ENCODE measurements at places on chromosomes 5 and 9.

GRCh38 chr9:36163786-36164170 is 5.4 kb upstream of the CCIN start:
- no peak for DNase-seq

GRCh38 chr5:16507716-16508115 is 42.1 kb upstream of the ZNF622 start:
- no peak for DNase-seq

GRCh38 chr5:111075520-111075919 is 4.0 kb downstream of the TSLP start:
- DNase-seq, result no peak

DNA sequence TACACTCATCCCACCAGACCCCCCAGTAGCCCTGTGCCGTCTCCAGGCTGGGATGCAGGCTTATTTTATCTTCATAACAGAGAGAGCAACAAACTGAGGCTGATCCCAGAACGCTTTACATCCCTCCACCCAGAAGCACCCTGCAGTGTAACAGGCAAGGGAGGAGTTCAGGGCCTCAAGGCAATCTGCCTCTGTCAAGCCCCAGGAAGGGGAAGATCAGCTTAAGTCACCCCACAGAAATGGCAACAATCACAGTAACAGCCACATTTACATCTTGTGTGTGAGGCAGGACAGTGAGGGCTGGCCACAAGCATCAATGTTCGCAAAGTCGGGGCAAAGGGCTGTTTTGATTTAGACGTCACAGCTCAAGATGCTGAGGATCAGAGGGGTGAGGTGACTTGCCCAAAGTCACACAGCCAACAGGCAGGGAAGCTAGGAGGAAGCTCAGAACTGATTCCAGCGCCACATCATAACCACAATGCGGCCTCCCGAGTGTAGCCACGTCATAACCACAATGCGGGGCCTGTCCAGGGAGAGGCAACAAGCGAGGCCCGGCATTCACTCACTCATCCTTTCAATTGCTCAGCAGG is 14.4 kb downstream of the STK10 start:
- DNase-seq, result no peak

DNA sequence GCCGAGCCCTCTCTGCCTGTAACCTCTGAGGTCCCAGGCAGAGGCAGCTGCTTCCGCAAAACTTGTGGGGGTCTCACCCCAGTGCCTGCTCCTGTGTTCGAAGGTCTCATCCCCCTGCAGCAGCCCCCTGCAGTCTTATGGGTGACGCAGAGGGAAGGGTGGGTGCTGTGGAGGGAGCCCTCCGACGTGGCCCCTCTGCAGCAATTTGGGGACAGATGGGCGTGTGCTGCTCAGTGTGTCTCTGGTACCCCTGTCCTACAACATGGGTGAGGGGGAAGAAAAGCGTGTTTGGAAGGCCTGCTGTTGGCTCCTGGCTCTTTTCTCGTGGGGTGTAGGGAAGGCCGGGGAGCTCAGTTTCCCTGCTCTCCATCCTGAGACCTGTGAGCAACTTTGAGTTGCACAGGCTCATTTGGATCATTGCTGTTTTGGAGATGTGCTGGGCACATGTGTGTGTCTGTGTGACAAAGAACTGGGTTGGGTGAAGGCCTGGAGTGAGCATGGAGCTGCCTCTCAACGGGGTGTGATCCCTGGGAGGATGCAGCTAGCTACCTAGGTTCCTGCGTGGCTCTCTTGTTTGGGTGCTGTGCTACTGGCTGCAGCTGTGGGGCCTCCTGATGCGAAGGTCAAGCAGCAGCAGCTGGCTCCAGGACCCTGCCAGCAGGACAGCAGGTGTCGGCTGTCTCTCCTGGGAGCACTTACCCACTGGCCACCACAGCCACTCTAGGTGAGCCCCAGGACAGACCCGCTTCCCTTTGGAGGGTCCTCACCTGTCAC is 179.6 kb upstream of the PITX1 start:
- DNase-seq, result no peak

- no peak for DNase-seq
Measured at GRCh38 chr9:627336-627970, 214.0 kb upstream of the DMRT1 start.

- peak; percentile 64 for DNase-seq
Measured at GRCh38 chr5:150700594-150701377, at the start of gene RBM22. Gene RBM22, minus strand, starts transcription at chr5:150701062. Its CDS starts 77 bp downstream, at chr5:150700985.

- no peak for DNase-seq
Measured at GRCh38 chr5:102411-103043, 10.6 kb downstream of the PLEKHG4B start.

- no peak for DNase-seq
Measured at GRCh38 chr5:109849478-109850088, 159.9 kb downstream of the MAN2A1 start.

- no peak for DNase-seq
Measured at GRCh38 chr9:126809068-126809467, 4.2 kb downstream of the ZBTB43 start.

GRCh38 chr5:79023348-79023747 is 38.2 kb upstream of the ARSB start:
- no peak for DNase-seq

DNA sequence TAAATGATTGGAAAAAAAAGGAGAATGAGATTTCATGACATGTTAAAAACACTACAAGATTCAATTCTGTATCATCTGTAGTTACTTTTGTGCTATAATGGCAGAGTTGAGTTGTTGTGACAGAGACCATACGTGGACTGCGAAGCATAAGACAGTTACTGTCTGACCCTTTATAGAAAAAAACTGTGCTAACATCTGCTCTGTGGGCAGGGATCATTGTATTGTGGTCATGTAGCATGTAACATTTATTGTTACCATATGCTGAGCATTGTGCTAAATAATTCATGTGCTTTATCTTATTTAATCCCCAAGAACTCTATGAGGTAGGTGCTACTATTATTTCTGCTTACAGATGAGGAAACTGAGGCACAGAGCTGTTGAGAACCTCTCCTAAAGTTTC is 147.3 kb upstream of the HMHB1 start:
- no peak for DNase-seq

- DNase-seq, result peak; percentile 8
Measured at GRCh38 chr9:29285818-29286217, 1712.5 kb upstream of the C9orf72 start.

DNA sequence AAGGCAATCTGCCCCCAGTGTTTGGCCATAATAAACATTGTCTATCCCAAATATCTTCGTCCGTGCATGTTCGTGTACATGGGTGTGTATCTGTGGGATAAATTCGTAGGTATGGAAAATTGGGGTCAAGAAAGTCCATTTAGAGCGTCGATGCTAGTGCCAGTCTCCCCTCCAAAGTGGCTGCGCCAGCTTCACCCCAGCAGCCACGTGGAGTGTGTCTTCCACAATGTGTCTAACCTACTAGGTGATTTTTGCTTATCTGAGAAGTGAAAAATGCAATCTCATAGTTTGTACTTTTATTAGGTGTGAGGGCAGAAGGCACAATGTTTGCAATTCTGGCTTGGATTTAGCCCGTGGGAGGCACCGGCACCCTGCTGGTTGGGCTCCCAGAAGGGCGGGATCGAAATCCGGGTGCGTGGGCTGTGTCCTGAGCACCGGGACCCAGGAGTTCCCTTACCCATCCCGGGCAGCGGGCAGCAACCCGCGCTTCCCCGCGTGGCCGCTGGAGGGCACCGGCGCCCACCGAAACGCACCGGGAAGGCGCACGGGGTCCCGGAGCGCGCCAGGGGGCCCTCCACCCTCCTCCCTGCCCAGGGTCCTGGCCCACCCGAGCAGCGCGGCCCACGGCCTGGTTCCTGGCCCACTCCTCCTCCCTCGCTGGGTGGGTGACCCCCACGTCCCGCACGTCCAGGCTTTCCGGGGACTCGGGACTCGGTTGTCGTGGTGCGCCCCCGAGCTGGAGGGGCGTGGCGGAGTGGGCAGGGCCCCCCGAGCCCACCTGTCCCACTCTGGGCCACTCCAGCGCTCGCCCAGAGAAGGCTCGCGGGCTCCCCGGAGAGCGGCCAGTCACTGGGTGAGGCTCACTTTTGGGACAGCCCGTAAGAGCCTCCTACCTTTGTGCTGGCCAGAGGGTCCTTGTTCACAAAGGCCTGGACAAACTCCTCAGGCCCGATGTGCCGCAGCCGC is 55.4 kb upstream of the RNF130 start:
- no peak for DNase-seq

DNA sequence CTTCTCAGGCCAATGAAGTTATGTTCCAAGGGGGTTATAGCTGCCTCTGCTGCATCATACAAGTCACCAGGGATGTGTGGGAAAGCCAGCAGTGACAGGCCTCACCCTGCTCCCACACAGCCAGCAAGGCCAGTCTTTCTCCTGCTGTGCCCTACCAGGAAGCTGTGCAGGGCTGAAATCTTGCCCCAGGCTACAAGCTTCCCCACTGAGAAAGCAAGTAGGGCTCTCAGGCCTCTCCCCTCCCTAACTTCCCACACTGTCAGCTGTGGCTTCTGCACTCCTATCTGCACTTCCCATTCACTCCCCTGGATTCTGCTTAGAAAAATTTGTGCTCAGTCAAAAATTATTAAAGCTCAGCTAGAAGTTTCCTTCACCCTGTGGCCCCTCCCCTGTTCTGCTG is 611.2 kb upstream of the ZNF608 start:
- no peak for DNase-seq

- no peak for DNase-seq
Measured at GRCh38 chr9:110895147-110895905, 142.9 kb downstream of the LPAR1 start.

GRCh38 chr9:122318284-122318683 is 52.5 kb upstream of the PTGS1 start:
- DNase-seq, result no peak

- peak; percentile 31 for DNase-seq
Measured at GRCh38 chr5:36734422-36734821, 128.0 kb downstream of the SLC1A3 start.

DNA sequence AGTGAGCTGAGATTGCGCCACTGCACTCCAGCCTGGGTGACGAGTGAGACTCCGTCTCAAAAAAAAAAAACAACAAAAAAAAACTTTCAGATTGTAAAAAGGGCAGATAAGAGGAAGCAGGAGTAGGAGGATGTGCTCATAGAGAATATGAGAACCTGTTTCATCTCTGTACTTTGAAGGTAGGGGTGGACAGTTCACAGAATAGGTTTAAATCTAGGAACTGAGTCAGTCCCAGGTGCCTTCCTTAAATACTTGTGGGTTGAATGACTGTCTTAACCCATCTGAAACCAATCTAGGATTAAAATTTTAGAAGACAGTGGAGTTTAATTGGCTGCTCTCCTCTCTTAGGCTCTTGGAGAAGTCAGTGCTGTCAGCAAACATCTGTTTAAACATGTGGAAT is 12.4 kb downstream of the POLK start:
- no peak for DNase-seq

GRCh38 chr5:145502906-145503305 is 332.2 kb downstream of the PRELID2 start:
- no peak for DNase-seq

- peak; percentile 52 for DNase-seq
Measured at GRCh38 chr9:116661037-116661954, 25.8 kb upstream of the TRIM32 start.

DNA sequence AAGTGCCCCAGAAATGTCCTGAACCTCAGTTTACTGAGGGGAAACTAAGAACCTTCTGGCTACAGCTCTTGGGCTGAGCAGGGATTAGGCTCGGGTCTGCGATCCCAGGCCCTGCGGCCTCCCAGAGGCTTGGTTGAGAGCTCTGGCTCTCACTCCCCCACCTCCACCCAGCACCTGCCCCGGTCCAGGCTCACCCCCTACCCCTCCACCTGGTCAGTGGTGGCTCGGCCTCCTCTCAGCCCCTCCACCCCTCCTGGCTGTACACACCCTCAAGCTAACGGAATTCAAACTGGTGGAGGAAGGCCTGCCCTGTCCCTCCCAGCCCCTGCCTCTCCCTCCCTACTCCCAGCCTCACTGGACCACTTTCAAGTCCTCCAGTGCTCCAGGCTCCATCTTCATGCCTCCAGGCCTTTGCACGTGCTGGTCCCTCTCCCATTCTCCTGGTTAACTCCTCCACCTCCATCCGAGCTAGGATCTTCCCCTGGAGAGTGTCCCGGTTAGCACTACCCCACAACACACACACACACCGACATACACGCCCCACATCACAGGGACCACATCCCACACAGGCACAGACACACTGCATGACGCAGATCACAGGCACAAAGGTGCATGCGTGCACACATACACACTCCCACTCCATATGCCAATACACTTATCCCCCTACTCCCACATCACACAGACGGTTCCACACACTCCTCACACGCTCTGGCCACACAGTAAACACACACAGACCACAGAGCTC is 130.9 kb downstream of the C9orf50 start:
- no peak for DNase-seq

DNA sequence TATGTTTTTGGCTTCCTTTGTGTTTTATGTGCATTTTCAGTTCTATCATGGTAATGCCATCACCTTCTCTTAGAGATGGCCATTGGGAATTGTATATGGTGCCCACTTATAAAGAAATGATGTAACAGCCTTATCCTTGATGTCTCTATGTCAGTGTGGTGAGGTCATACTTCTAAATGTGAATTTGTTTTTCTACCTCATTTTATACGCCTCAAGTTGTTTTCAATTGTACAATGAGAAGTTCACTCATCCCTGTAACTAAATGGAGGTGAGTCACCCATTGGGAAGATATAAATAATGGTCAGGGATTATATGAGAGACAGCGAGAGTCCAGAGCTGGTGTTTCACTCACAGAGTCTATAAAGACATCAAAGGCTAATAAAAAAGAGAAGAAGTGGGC is 402.4 kb downstream of the AGTPBP1 start:
- DNase-seq, result no peak

DNA sequence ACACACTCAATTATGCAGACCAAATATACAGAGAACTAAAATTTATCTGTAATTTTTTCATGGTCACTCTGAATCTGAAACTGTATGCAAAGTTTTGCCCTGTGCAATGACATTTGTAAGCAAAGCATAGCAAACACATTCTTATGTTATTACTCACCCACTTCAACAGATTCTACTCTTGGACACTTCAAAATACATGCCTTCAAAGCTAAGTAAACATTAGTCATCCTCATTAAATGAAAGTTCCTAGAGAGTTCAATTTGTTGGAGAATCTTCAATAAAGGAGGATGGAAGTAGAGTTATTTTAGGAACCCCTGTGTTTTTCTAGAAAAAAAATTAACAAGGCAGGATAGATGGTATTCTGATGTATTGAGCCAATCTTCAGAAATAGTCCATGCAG is 639.7 kb upstream of the C9orf72 start:
- no peak for DNase-seq

GRCh38 chr9:130658893-130659698 is 5.3 kb upstream of the PRDM12 start:
- no peak for DNase-seq

DNA sequence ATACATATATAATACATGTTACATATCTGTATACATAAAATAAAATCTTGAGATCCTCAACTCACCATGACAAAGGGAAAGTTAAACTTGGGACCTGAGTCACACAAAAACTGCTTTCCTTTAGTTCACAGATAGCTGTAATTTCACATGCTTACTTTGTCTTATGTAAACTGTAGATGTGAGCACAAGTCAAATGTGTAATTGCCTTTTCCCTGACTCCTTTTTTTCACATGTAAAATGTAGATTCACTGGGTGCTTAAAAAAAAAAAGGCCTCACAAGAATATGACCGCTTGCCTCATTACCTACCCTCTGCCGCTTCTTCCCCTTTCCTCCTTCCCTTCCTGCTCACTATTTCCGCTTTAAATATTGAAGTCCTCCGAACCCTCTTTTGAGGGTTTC is 21.9 kb upstream of the FAM169A start:
- no peak for DNase-seq
